Mammary microvascular endothelial cell (primary cell): ENCODE measurements at places on chromosomes 4 and X. TPM values are rescaled to one million over a fixed set of nuclear protein-coding genes. Genes with fewer than 3 reads are reported as not detected.

HPGD gene
- not detected in 2 replicates for total RNA-seq

FRMPD3 gene
- not detected in 2 replicates for total RNA-seq

ZNF630 gene
- 1.5 and 1.9 TPM in 2 replicates for total RNA-seq

FAM47E gene
- total RNA-seq: not detected in 2 replicates

ADH1C gene
- total RNA-seq: not detected in 2 replicates

SMIM14 gene
- total RNA-seq: 8.4 and 10.9 TPM in 2 replicates

CAMK2D gene
- 25.2 and 32.6 TPM in 2 replicates for total RNA-seq

GAGE12D gene
- not detected in 2 replicates for total RNA-seq

S100P gene
- 0.10 TPM in 1 of 2 replicates, not detected in the other for total RNA-seq

RADX gene
- total RNA-seq: 0.20 and 0.33 TPM in 2 replicates

DGKQ gene
- 12.4 and 16.3 TPM in 2 replicates for total RNA-seq

TRAM1L1 gene
- total RNA-seq: 0.47 and 0.89 TPM in 2 replicates

IL15 gene
- total RNA-seq: 2.6 and 4.1 TPM in 2 replicates

ARMCX4 gene
- total RNA-seq: 3.4 and 4.5 TPM in 2 replicates

CYTL1 gene
- total RNA-seq: 118 and 121 TPM in 2 replicates

NDST3 gene
- under 0.01 and 0.54 TPM in 2 replicates for total RNA-seq

XAGE1A gene
- not detected in 2 replicates for total RNA-seq

MTMR8 gene
- 0.05 and 1.3 TPM in 2 replicates for total RNA-seq
